Left forelimb (tissue), 1 donor: ENCODE measurements at places on chromosomes 4 and X.

DNA sequence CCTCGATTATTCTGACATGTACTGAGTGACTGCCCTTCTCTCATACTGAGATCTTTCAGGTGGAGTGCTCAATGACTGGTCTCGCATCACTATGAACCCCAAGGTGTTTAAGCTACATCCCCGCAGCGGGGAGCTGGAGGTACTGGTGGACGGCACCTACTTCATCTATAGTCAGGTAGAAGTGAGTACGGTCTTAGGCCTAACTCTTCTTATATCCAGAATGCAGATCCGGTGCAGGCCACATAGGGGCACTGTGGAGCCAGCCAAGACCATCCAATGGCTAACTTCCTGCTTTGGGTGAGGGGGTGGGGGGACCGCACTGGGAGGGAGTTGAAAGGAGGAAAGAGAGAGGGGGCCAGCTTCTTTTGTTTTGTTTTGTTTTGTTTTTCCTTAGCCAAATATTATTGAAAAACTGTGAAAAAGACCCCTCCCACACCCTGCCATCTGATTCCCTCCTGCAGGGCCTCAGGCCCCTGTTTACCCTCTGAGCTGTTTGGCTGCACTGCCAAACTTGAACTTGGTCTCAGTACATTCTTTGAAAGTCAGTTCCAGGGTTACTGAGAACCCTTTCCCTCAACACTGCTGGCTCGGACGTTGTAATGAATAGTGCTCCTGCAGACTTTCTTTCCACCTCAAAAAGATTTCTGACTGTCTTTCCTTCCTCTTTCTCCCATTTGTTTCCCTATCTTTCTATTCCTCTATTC is 16.2 kb downstream of the AWAT2 start:
- DNase-seq: no peak

- no peak for DNase-seq
These were observed 162.9 kb upstream of the USP9X start for GRCh38 chrX:40922307-40922706.

DNA sequence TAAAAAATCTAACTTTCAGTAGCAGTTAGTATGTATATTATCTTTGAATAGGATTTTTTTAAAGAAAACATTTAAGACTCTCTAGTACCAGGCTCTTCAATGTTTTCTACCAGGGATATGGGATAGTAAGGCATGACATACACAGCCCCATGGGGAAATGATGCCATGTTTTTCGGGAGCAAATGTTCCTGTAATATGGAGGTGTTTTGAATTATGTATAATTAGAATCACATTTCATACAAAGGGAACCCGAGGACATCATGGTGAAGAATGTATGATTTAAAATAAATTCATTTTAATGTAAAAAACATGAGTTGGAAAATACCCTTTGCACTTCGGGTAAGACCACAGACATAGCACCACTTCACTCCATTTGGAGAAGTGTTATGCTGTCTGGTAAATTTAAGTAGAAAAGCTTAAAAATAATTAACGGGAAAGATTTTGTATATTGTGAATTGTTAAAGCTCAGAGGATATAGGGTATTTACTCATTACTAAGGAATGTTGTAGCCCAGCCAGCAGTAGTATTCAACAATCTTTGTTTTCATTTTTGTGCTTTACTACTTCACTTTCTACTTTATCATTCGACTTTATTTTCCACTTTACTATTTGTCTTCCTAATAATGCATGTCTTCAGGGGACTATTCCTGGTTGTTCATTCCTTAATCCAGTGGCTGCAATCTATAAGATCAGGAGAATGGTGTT is 2050.7 kb downstream of the ARAP2 start:
- no peak for DNase-seq

- DNase-seq: no peak
These were observed 15.9 kb upstream of the PIM2 start for GRCh38 chrX:48934581-48935300.

GRCh38 chr4:118962540-118962939 is 73.9 kb downstream of the SYNPO2 start:
- no peak for DNase-seq

DNA sequence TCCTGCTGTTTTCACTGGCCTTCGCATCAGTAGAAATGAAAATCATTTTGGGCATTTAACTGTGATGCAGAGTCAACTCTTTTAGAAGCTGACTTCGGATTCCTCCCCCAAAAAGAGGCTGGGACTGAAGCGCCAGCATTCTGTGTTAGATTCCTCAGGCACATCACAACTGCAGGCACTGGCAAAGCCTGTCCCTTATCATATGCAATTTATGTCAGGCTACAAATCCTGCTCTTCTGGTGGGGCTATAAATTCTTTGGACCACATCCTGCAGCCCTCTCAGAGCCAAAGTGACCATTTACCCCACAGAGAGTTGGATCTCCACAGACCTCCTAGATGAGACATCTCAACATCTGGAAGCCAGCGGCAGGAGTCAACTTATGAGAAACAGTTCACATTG is 138.4 kb downstream of the CBR4 start:
- no peak for DNase-seq

GRCh38 chr4:89299153-89299791 is 8.3 kb downstream of the GPRIN3 start:
- DNase-seq: no peak

GRCh38 chr4:174099712-174100111 is 183.8 kb downstream of the FBXO8 start:
- DNase-seq: no peak

DNA sequence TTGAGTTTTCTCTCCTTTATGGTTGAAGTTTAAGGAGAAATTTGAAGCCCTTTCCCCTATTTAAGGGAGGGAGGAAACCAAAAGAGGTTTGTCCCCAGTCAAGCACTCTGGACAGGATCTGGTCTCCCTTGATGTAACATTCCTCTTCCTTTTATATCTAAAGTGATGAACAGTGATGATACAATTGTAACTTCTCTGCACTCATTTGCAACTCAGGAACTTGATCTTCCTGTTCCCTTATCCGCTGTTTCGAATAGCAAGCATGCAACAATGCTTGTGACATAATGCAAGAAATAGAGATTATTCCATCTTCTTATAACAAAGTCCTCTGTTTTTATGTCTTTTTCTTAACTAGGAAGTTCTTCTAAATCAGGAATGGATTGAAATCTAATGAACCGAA is 18.3 kb downstream of the ALPK1 start:
- DNase-seq: no peak

DNA sequence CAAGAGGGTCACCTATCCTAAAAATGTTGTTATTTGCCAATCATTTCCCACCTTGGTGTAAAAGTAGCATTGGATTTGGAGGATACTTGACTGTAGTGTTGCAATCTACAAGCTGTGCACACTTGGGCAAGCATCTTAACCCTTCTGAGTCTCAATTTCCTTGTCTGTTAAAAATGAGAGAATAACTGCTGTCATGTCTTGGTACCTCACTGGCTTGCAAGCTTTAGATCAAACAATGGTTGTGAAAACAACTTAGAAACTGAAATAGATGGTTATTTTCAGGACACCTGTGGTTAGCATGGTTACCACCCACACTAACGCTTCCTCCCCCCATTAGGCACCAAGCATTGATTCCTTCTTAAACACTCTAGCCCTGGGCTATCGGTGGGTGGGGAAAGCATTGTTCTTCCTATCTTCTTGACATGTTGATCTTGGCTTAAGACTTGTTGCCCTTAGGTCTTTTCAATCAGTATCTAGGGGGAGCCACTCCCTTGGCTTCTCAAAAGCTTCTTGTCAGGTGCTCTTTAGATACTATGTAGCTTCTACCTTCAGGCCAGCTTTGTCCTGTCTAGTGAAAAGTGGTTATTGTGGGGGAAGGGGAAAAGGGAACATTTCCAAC is 10.6 kb upstream of the AMOT start:
- no peak for DNase-seq

DNA sequence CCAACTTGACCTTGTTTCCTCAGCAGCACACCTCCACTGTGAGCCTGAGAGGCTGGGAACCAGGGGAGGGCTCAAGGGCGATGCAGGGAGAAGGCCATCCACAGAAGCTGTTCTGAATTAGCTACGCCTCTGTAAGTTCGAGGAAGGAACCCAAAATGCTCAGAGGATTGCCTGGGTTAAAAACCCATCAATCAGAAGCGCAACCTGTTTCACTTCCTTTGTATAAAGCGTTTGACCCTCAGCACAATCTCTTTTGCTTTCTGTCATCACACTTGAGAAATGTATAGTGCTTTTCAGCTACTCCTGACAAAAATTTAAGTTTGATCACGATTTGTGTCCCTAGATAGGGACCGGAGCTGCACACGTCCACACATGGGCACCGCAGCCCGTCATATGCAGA is 48.0 kb upstream of the MAP3K15 start:
- DNase-seq: no peak
